Foreskin melanocyte (primary cell): ENCODE measurements at places on chromosomes 5 and 9.

GRCh38 chr9:14148501-14149103 lies 165.3 kb downstream of the NFIB start:
- no peak for DNase-seq

DNA sequence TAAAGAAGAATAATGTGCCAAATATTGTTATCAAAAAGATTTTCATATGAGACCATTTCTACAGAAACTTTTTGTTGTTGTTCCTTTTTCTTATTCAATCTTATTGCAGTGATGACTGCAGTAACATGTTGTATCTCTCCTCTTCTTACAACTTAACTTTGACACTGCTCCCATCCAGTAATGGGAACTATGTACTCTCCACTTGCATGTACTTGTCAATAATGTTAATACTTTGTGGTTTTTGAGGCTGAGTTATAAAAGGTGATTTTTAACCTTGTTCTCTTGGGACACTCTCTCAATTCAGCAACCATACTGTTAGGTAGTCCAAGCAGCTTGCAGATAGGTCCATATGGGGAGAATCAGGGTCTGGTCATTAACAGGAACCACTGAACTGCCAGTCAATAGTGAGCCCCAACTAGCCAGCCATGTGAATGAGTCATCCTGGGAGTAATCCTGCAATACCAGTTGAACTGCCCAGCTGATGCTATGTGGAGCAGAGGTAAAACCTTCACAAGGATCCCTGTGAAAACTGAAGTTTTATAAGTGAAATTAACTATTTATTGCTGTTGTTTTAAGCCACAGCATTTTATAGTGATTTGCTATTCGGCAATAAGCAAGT lies 199.6 kb upstream of the DAB2 start:
- DNase-seq = no peak

DNA sequence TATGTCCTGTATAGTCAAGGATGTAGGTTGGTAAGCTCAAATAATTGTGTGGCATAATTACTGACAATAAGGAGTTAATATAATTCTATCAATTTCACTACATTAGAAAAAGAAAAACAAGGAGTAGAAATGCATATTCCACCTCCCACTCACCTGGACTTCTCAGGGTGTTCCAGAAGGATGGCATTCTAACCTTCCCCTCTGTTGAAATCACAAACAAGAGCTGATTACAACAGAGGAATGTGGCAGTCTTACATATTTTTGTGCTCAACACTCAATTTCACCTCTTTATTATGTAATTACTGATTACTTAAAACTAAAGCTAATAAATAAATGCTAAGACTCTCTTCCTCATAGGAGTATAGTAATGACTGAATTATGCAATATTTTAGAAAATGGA lies 745.3 kb downstream of the DTWD2 start:
- DNase-seq = no peak

- peak; percentile 49 for DNase-seq
Observed at GRCh38 chr5:137621861-137622823, 113.7 kb downstream of the KLHL3 start.

DNA sequence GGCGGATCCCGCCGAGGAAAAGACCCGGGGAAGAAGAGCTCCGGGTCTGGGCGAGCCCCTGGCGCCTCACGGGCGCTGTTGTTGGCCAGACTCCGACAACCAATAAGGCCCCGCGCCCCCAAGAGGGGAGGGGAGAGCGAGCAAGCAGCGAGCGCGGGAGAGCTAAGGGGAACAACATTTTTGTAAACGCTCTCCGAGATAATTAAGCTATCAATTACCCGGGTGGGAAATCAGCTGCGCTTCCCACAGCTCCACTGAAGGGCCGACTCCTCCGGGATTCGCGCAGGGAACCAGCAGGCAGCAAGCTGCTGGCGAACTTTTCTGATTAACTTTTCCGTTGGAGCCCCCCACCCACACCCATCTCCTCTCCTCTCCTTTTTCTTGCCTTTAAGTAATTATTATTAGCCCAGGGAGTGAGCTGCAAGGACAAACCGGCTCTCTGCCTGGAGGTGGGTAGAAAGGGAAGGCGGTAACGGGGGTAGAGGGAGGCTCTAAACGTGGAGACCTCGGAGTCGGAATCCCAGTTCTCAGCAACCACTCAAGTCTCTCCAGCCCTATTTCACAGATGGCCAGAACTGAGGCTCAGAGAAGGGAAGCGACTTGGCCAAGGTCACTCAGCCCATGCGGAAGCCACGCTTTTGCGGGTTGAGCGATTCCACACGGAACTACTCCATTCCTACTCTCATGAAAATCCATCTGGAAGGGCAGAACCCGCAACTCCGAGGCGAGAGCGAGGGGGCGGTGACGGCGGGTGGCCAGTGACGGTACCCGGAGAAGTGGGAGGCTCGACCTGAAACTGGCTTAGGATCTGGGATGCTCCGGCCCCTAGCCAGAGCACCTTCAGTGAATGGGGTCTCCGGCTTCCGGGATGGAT lies 1.3 kb downstream of the ASTN2 start:
- DNase-seq = no peak

DNA sequence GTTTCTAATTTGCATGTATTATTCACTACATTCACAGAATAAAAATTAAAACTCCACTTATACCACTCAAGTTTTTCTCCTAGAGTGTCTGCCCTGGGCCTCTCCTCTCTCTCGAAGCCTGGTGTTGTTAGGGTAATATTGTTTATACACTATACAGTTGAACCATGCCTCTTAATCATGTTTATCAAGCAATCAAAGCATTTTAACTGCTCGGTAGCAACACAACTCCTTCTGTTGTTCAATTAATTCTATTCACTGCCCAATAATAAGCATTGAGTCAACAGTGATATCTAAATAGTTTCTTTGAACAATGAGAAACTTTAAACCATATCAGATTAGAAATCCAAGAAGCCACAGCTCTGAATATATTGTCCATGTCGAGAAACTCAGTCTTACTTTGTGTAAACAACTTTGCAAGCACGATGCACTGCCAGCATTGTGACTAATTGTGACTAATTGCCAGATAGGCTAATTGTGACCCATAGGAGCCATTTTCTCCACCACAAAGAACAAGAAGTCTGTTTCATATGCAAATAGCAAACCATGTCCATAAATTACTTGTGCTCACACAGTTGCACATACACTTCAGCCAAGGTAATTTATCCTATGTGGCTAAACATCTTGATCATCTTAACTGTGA lies at the start of gene DNAH5:
TSS of gene DNAH5 (minus strand) at position 129 of the 640 bp plus-strand sequence. CDS start 250 bp downstream, outside the sequence.
- DNase-seq = peak; percentile 15

DNA sequence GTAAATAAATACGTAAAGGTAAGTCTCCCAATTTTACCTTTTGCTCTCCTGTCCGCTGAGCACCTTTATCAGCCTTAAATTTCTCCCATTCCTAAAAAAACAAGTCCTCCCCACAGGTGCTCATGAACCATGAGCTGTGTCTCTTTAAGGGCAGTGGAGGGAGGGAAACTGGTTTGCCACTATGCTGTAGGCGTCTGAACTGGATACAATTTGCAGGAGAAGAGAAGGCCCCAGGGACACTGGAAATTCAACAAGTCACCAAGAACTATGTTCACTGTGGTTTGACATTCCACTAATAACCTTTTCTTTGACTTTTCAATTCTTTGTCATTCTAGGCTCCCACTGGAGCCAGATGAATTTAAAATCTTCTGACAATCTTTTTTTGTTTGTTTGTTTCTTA lies 72.2 kb downstream of the LHFPL2 start:
- peak; percentile 20 for DNase-seq

GRCh38 chr5:55582256-55582655 lies 47.5 kb upstream of the PLPP1 start:
- DNase-seq = no peak

- DNase-seq = no peak
Observed at GRCh38 chr9:38771593-38771992, 51.7 kb upstream of the FAM240B start.

GRCh38 chr9:115373710-115374045 lies 255.7 kb upstream of the TNC start:
- DNase-seq = peak; percentile 68

- no peak for DNase-seq
Observed at GRCh38 chr9:6488395-6488794, 75.4 kb downstream of the UHRF2 start.

DNA sequence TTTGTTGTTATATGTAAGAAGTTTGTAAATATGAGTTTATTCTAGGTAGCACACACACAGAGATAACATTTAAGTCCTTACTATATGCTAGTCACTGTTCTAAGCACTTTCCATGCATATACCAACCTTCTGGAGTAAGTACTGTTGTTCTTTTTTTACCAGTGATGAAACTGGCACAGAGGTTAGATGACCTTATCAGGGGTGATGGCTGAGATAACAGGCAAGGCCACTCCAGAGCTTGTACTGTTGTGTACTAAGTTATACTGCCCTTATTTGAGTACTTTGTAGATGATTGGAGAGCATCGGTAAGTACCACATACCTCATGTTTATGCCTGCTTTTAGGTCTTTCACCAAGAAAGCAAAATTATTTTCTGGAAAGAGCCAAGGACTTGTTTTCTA lies 6.2 kb downstream of the POLR1E start:
- no peak for DNase-seq

DNA sequence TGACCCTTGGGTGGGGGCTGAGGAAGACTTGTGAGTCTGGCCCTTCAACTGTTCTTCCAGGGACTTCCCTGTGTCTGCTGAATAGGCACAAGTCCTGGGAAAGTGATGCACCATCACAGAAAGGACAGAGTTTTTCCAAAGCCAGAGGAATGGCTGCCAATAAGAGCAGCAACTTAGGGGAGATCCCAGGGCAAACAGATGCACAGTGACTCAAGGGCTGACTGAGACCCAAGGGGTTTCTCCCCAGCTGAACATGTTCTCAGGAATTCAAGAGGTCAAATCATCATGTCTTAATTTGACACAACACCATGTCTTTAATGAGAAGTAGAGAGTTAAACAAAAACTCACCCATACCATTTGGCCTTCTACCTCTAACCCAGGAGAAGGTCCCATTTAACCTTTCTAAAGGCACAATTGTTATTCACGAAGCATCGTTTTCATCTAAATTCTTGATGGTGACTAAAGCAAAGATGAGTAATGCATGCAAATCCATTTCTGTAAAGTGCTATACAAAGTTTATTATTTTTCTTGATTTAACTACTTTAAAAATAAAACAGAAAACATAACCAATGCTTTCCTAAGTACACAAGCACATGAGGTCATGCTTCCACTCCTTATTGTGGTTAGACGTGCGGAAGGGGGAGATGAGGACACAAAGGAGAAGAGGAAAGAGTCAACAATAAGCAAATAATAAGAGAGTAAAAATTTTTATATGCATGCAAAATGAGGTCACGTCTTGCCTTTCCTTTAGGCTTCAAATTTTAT lies 324.1 kb downstream of the PLK2 start:
- no peak for DNase-seq

- no peak for DNase-seq
Observed at GRCh38 chr5:174872271-174872670, 147.9 kb downstream of the MSX2 start.

DNA sequence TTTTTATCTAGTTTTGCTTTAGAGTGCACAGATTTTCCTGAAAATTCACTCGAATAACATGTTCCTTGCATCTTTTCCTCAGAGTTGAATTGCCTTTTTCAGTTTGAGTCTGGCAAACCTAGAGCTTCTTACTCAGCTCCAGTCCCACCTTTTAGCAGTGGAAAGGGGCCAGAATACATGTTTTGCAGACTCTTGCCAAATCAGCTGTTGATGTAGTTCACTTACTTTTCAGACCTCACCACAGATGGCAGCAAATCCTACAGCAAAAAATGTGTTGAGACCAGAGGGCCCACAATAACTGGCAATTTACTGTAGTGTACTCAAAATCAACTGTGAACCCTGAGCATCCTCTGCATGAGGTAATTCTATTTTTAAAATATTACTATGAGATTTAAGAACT lies 545.2 kb upstream of the ACO1 start:
- DNase-seq = no peak

GRCh38 chr9:34577400-34578240 lies 11.9 kb downstream of the CNTFR start:
- DNase-seq = no peak

DNA sequence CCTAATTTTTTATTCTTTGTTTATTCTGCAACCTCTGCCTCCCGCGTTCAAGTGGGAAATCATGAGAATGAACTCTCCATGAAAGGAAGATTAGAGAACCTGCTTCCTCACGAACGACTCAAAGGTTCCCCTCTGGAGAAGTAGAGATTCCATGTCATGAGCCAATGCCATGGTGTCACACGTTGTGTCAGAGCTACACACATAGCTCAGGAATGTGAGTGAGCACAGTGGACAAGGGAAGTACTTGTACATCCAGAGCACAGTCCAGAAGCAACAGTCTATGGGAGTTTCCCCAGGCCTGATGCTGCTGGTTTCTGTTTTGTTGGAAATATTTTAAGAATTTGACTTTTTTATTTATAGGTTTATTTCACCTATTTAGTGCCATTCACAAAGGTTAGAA lies 26.8 kb upstream of the PPP2CA start:
- peak; percentile 54 for DNase-seq

DNA sequence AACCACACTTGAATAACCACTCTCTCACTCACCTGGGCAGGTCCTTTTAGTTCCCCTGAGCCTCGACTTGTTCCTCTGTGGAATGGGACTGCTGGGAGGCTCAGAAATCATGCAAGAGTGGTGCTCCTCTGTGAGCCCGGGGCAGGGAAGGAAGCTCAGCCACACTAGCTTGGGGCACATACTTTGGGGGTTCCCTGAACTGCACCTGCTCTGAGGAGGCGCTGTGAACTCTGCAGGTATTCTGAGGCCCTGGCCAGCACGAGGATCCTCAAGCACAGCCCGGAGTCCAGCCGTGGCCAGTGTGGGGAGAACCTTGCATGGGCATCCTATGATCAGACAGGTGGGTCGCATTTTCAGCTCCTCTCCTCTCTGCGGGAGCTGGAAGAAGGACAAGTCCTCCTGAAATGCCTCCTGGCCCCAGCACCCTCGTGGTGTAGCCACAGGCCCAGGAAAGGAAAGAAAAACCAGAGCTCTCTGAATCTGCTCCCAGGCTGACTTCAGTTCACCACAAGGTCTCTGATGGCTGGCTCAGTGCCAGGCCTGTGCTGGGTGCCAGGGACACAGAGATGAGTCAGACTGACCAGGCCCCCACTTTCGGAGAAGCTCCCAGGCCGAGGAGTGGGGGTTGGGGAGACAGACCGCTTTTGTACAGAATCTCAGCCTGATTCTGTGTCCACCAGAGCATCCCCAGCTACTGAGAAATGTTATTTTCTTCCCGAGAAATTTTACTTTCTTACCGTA lies 11.9 kb downstream of the GLIPR2 start:
- DNase-seq = peak; percentile 94

DNA sequence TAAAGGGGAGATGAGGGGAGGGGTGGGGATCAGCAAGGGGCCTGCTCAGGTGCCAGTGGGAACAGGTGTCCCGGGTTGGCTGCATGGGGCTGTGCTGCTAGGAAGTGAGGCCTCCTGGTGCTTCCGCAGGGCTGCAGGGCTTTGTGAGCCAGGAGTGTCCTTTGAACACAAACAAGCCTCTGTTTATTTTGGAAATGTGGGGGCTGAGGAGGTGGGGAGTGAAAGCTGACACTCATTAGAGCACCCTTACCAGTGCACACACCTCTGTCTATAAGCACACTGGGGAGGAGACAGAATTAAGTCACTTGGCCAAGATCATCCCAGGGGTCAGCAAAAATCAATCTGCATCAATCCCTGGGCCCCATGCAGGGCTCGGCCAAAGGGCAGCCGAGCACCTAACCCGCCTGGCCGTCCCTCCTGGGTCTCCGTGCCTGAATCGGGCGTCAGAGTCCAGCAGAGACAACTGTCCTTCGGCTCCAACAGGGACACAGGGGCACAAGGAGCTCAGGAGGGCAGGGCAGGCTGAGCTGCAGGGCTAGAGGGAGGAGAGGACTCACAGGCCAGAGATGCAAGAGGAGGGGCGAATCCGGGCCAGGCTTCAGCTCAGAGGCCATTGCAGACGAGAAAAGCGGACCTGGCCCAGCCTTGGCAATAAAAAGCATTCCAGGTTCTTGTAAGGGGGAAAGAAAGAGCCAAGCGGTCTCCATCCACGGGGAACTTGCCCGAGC lies 99.8 kb downstream of the VAV2 start:
- no peak for DNase-seq

- DNase-seq = no peak
Observed at GRCh38 chr5:157961176-157961575, 102.2 kb upstream of the CLINT1 start.
